ENCODE measurements at places on chromosomes 2 and 18.

GRCh38 chr18:57439609-57439968 lies 4.4 kb downstream of the ONECUT2 start:
- no peak for DNase-seq

- no peak for DNase-seq
These were observed 11.3 kb downstream of the QPCT start for GRCh38 chr2:37355735-37356134.

DNA sequence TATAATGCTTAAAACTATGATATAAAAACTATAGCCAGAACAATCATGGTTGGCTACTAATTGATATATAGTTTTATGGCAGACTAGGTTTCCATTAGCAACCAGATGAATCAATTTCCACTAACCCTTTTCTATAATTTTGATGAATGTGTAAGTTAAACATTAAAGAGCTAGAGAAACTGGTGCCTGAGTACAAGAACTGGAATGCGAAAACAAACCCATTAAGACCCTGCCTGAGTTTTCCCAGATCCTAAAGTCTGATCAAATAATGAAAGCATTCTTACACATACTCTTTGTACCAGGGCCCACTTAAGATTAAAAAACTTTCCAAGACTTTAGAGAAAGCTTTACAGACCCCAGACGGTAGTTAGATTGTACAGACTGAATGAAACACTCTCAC lies 21.3 kb downstream of the MRPL19 start:
- DNase-seq = no peak

- DNase-seq = no peak
These were observed 310.8 kb upstream of the MAP2 start for GRCh38 chr2:209113026-209113425.

GRCh38 chr2:208556983-208557484 lies 150.4 kb downstream of the PTH2R start:
- DNase-seq = no peak

- no peak for DNase-seq
These were observed 420.3 kb upstream of the CHAC2 start for GRCh38 chr2:53347269-53347668.

GRCh38 chr2:142321706-142322280 lies 191.0 kb upstream of the LRP1B start:
- no peak for DNase-seq

GRCh38 chr2:74902281-74902860 lies 56.1 kb upstream of the POLE4 start:
- no peak for DNase-seq

- peak; percentile 8 for DNase-seq
These were observed 246.8 kb downstream of the RAD51AP2 start for GRCh38 chr2:17271416-17271815.

GRCh38 chr2:60463249-60463648 lies 90.2 kb downstream of the BCL11A start:
- DNase-seq = no peak

- no peak for DNase-seq
These were observed 382.6 kb downstream of the EPHA4 start for GRCh38 chr2:221189431-221190067.

DNA sequence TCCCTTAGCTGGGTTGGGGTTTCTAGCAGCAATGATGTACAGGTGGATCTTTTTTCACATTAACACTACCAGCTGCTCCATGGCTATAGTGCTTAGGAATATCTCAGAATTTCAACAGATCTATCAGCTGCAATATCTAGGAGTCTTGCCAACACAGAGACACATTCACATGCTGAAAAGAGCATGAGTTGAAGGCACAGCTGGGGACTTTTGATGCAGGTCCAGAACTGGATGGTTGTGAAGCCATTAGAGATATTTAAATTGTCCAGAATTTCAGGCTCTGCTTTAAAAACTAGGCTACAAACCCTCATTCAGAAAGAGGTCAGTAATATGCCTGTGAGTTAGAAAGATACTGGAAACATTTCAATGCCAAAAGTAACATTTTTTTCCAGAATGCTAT lies 122.2 kb upstream of the CCDC195 start:
- DNase-seq = no peak

DNA sequence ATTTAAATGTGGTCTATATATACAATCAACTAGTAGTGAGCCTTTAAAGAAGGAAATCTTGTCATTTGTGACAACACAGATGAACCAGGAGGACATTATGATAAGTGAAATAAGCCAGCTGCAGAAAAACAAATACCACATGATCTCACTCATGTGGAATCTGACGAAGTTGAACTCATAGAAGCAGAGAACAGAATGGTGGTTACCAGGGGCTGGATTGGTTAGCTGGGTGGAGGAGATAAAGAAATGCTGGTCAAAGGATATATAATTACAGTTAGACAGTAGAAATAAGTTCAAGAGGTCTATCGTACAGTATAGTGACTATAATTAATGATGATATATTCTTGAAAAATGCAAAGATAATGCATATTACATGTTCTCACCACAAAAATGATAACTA lies 267.9 kb downstream of the FBXO15 start:
- DNase-seq = no peak

DNA sequence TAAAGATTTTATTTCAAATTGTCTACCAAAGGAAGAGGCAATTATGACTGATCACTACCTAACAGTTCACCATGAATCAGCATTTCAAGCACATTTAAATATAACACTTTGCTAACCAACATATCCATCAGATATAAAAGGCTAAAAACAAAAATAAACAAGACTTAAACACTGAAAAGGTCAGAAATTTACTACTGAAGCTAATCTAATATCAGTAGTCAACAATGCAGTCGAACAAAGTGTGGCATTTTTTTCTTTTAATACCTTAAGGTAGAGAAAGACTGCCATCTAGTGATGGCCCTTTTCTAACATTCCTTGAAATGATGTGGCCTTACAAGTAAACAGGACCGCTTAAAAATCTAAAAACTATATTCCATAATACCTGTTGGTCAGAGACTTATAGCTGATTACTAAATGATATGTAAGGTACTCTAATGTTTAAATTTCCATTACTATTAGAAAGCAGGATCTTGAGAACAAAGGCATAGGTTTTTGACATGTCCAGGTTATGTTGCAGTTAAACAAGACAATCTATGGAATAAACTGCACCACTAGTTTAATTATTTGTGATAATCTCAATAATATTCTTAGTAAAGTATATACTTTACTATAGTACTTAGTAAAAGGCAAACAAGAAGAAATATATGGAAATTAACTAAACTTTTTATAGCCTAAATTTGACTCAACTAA lies 80.0 kb downstream of the EXOC6B start:
- DNase-seq = no peak

GRCh38 chr2:109736177-109736827 lies 57.8 kb upstream of the RGPD5 start:
- no peak for DNase-seq

- no peak for DNase-seq
These were observed 13.2 kb downstream of the SERPINE2 start for GRCh38 chr2:224025874-224026273.

- DNase-seq = no peak
These were observed 178.8 kb downstream of the TMEM163 start for GRCh38 chr2:134539981-134540380.

GRCh38 chr2:170745305-170745704 lies 24.9 kb upstream of the ERICH2 start:
- DNase-seq = no peak

GRCh38 chr2:66080127-66080526 lies 354.8 kb upstream of the MEIS1 start:
- no peak for DNase-seq

- DNase-seq = peak; percentile 14
These were observed 169.4 kb downstream of the SMAD7 start for GRCh38 chr18:48781163-48781987.

GRCh38 chr2:175580652-175581051 lies 399.1 kb upstream of the ATP5MC3 start:
- no peak for DNase-seq

DNA sequence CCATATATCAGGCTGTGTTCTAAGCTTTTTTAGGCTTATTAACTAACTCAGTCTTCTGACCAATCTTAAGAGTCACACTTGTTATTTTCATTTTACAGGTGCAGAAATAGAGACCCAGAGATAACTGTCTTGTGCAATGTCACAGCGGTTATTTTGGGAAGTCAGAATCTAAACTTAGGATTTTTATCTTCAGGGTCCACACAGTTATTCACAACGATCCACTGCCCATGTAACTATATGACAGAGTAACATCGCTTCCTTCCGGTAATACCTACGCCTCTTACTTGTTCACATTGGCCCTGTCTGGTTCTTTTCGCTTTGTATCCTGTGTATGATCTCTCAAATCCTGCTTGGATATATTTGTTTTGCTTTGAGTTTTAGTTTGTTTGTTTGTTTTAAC lies 631.7 kb downstream of the LRP1B start:
- DNase-seq = no peak

DNA sequence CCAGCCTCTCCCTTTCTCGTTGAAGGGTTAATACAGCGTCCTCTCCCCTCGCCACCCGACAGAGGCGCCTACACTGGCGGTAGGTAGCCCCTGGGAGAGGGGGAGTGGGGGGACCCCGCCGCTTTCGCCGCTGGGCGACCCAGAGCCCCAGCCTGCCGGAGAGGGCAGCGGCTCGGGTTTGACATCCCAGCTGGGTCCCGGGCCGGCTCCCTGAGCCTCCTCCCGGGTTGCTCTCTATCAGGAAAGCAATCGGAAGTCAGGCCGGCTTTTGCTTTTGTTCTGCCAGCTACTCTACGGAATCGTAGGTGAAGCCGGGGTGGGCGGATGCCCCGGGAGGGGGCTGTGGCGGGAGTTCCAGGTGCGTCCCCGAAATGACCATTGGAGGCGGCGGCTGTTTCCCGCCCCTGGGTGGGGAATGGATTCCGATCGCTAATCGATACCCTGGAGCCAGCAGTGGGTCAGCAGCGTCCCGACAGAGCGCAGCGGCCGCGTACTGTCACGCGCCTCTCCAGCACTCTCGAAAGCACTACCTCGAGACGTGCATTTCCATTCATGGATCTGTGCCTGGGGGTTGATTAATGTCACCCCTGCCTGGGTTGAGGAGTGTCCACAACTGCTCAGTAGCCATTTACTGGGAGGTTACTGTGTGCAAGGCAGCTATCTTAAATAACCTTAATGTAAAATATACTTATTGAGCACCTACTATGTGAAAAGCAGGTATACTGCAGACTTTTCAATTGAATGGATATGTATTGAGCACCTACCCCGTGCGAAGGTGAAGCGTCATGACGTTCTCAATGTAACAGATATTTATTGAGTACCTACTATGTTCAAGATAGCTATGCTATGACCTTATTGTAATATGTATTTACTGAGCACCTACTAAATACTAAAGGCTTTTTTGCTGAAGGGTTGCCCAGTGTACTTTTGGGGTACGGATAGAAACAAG lies 1.1 kb downstream of the MAPK4 start:
- no peak for DNase-seq

DNA sequence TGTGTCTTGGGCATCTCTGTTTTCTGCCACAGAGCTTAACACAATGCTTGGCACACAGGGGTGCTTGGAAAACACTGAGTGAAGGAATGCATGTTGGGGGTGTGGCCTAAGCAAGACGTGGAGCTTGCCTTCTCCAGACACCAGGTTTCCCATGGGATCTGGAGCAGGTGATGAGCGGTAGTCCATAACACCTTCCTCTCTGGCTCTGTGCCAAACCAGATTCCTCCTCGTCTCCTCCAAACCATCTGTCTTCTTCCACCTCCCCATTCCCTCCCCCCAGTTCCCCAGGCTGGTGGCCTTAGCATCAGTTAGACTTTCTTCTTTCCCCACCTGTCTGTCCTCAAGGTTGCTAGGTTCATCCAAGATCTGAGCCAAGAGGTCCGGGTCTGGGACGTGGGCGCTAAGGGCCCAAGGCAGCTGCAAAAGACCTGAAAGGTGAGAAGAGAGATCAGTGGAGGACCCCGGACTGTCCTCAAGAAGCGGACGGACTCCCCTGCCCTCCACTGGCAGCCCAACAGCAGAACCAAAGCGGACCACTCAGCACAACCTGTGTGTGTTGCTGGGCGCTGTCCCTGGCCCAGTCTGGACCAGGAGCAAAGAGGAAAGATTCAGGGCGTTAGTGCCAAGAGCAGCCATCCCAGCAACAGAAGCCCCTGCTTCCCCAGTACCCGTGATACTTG lies 1.2 kb upstream of the ITM2C start:
- DNase-seq = no peak

DNA sequence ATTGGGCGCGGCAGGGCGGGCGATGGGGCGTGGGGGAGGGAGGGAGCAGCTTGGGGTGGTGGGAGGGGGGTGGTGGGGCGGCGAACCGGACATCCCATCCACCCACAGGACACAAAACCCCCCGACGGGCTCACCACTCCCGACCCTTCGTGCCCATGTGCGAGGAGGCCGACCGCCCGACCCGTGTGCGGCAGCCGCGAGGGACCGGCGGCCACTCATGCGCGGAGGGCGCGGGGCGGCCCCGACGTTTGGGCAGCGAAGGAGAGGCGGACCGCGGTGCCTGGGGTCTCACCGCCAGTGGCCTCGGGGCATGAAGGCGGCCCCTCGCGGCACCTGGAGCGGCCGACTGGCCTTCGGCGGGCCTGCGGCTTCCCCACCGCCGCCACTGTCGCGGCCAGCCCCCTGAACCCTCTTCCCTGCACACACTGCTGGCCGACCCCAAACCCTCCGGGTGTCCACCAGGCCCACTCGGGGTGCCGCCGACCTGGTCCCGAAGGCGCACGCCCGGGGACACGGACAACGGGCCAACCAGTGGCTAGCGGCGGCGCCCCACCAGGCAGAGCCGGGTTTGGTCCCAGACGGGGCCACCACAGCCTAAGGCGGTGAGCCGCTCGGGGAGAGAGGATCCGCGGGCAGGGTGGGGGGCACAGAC lies 94.6 kb upstream of the ANKRD30BL start:
- DNase-seq = no peak

- no peak for DNase-seq
These were observed 73.0 kb downstream of the MYO1B start for GRCh38 chr2:191318037-191318728.

GRCh38 chr18:78072375-78072774 lies 822.7 kb downstream of the GALR1 start:
- DNase-seq = no peak

DNA sequence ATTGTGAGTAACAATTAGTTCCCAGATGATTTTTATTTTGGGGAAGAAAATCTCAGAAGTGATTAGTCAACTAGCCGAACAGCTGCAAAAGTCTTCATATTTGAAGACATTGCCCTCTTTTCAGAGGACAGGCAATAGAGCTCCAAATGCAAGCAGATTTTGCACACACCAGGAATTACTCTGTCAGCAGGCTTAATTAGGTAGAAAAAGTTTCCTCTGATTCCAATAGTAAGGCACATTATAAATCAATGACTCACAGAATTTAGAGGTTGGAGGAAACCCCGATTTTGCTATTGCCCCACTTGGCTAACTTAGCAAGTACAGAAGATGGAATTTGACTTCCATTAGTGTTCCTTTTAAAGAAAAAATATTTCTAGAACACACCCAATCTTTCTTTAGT lies 30.7 kb upstream of the SCN1A start:
- DNase-seq = no peak

DNA sequence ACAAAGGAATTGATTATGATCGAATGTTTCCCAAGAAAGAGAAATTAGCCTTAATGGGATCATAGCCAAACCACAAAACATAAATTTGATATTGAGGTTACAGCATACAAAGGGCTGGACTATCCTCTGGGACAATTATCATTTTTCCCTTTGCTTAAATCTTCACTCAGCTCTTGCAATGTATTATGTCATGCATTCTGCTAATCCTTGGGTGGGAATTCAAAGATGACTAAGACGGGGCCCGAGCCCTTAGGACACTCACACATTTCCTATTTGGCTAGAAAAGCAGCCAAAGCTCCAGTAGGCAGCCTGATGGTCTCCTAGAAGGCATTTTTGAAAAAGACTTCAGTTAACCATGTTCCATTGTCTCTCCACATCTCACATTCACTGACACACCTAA lies 17.2 kb upstream of the NMI start:
- DNase-seq = peak; percentile 72
